NCI-H1105 treated with DMSO at 0.1 percent for 48 hours (cell line): ENCODE measurements at places on chromosomes 4 and X.

GRCh38 chrX:103794119-103794518 is 17.5 kb downstream of the PLP1 start:
- no peak for DNase-seq

DNA sequence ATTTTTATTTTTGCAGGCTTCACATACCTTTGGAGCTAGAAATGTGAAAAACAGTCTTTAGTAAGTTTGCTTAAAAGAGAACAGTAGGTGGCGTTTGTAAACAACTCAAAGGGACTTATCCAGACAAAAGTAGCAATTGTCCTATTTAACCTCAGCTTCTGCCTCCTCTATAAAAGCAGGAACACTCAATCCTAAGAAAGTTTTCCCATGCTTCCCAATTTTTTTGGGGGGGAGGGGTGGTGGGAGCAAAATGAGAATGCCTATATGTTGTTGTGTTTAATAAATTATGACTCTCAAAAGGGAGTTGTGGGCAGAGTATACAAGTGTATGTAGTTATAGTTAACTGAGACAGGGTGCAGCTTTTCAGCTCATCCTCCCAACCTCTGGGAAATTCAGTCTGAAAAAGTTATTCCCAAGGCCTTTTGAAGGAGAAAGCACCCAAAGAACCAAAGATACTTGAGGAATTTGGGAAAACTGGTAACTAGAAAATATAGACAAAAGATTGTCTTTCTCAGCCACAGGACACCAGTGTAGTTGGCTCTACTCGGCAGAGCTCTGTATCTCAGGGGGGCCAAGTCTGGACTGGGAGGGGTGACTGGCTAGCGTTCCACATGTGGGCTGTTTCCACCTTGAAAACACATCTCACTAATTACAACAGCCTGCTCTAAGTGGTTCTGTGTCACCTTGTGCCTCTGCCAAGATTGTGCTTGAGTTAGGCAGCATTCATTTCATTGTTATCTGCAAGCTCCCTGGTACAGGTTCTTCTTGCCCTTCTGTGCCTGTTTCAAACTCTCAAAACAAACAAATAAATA is 2.8 kb downstream of the SFRP2 start:
- peak; percentile 39 for DNase-seq

DNA sequence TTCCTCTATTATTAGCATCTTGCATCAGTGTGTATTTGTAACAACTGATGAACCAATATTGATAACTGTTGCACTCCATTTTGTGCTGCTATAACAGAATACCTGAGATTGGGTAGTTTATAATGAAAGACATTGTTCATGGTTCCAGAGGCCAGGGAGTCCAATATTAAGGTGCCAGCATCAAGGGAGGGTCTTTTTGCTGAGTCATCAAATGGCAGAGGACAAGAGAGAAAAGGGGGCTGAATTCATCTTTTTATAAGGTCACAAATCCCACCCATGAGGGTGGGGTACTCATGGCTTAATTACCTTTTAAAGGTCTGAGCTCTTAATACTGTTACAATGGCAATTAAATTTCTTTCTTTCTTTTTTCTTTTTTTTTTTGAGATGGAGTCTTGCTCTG is 7.2 kb downstream of the MYOZ2 start:
- DNase-seq: no peak

DNA sequence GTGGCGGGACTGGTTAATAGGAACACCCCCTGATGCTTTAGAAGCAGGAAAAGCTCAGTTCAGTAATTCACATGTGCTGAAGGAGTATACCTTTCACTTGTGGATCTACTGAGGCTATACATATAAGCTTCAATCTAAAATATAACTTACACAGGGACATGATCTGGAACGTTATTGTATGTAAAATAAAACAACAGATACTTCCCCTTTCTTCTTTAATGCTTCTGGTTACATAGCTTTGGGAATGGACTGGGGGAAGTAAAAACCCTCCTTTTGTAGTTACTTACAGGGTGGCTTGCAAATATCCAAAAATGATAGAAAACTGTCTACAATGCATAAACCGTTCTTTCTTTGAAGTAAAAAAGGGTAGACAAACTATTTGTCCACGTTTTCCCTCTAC is 1.9 kb downstream of the FGG start:
- DNase-seq: no peak

DNA sequence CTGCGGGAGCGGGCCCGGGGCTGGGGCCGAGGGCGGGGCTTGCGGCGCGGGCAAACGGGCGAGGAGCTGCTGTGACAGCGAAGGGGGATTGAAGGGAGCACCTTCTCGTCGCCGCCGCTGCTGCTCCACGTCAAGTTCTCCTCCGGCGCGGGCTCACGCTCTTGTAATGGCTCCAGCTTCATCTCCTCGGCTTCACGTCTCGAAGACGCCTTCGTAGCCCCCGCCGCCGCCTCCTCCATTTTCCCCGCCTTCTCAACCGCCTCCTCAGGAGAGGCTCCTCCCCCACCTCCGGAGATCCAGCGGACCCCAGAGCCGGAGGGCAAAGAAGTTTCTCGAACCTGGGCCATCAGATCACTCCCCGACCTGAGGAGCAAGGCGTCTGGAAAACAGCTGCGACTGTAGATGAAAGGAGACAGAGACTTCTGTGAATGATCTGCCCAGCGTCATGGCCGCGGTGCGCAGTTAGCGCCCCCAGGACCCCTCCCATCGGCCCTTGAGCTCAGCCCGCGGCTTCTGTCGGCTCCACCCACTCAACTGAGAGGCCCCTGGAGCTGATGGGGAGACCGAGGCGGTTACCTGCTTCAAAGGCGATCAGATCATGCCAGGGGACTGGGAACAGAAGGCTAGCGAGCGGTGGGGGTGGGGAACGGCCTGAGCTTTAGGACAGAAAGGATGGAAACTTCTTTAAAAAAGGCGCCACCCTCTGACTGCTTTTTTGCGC is 895 bp downstream of the USP51 start:
- DNase-seq: peak; percentile 56

- DNase-seq: no peak
Measured at GRCh38 chr4:67288964-67289363, 256.3 kb downstream of the CENPC start.

DNA sequence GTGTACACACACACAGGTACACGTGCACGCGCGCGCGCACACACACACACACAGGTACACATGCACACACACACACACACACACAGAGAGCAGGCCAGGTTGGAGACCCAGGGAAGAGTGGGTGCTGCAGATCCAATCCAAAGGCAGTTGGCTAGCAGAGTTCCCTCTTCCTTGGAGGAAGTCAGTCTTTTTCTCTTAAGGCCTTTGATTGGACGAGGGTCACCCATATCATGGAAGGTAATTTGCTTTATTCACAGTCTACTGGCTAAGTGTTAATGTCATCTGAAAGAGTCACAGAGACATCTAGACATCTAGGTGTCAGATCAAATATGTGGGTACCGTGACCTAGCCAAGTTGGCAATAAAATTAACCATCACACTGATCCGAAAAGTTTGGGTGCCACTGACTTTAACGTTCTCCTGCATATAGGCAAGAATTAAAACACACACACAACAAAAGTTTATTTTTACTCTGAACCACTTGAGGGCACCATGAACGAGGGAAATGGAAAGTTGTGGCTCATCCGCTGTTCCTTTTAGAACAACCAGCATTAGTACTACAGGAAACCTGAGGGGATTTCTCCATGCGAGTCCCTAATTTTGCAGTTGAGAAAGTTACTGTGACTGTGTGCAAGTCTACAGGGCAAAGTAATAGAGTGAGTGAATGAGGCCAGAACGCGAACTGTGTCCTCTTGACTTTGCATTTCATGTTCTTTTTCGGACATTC is 66.0 kb upstream of the STOX2 start:
- no peak for DNase-seq
